ENCODE measurements at places on chromosomes 2 and 18. TPM values are rescaled to one million over a fixed set of nuclear protein-coding genes. Genes with fewer than 3 reads are reported as not detected.

Gene CDCA7
- 5.4 TPM for total RNA-seq

Gene SLC14A1
- total RNA-seq: 1.6 TPM

Gene PLCD4
- total RNA-seq: 1.5 TPM

DNA sequence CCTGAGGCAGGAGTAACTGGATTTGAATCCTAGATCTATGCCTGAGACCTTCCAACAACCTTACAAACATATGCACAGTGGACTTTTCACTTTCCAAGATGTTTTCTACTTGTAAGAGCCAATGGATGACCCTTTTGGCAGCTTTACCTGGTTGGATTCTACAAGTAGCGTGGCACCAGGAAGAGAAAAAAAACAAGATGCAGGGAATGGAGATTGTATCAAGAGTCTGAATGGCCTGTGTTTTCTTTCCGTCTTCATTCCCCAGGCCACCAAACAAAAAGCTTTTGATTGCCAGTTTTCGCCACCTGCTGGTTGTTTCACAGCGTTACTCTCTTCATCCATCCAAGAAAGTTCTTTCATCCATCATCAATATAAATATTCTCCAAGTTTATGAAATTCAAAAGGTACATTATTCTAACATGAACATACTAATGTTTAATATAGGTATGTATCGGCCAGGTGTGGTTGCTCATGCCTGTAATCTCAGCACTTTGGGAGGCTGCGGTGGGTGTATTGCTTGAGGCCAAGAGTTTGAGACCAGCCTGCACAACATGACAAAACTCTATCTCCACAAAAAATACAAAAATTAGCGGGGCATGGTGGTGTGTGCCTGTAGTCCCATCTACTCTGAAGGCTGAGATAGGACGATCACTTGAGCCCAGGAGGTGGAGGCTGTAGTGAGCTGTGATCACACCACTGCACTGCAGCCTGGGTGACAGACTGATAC is 3.5 kb upstream of the BCL2 start:
- DNase-seq: peak; percentile 66

DNA sequence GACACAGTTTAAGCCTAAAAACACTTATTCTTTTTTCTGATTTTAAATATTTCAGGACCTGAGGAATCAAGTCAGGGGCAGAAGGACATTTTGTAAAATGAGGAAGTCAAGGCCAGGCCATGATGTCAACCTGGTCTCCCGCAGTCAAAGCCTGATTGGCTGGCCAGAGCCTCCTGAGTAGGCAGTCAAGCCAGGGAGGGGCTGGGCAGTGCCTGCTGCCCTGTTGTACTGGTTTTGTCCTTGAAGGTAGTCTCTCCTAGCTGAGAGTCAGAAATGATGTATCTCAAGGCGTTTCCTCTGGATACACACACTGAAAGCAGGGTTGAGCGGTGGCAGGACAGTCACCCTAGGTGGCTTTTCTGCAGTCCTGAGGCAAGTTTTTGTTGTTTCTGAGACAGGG is 19.8 kb downstream of the CCT7 start:
- DNase-seq: no peak

DNA sequence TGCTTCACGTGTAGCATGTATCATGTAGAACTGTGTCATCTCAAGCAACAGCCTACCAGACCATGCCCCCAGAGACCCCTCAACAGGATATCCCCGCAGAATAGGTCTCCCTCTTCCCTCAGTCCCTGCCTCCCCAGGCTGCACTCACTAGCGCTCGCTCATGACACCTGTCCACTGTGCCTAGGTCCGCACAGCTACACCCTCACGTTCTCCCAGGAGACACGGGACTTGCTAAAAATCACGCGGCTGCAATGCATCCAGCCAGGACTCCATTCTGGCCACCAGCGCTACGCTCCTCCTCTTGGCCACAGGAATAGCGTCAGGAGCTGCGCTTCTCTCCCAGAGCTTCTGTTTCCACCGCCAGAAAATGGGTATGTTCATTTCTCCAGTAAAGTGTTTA is 2.5 kb downstream of the PXDN start:
- DNase-seq: no peak

DNA sequence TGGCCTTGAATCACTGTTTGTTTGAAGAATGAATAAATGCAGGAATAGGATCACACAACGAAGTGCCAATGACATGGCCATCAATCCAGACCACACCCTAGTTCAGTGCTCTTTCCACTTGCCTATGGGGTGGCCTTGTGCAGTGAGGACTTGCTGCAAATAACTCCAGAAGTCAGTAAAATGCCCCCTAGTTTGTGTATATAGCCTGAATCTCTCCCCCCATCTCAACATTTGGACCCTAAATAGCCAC is 299 bp downstream of the FABP1 start:
- no peak for DNase-seq

Measured in left lung (tissue), 14 donors.